ENCODE measurements at places on chromosomes 6 and 20.

- no peak overlapping the region for H3K4me3 ChIP-seq
- no peak for DNase-seq
- no peak overlapping the region for H3K27ac ChIP-seq
- H3K36me3 ChIP-seq = no peaks in the 10 kb centered on the region
- no peaks in the 10 kb centered on the region for H3K27me3 ChIP-seq
These were observed 3.8 kb upstream of the WFDC12 start for GRCh38 chr20:45128099-45128498.

DNA sequence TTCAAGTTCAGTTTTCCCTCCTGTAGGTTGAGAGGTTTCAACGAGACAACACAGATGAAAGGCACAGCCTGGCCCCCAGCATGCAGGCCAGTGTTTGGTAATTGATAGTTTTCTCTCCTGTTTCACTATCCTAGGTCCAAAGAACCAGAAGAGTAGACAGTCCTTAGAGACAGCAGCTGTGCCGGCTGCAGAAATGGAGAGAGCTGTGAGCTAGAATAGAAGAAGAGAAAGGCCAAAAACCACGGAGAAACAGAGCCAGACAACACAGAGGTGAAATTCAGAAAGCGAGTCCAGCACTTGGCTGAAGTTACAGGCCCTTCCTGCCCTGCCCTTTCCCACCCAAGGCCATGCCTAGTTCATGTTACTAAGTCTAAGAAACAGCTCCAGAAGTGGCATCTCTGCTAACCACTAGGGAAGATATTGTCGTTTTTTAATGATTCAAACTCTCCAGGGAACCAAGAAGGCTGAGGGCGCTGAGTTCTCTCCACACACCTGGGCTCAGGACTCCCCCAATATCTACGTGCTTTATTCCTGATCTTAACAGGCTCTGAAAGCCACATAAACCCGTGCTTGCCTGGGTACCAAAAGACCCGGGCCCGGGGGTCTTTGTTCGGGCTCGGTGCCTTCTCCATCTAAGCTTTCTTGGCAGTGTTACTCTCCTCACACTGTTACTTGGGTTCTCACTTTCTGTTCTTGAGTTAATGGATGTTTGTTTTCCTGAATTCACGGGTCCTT is 16.5 kb upstream of the RBPJL start:
- DNase-seq = no peak
- H3K27ac ChIP-seq = no peak overlapping the region
- H3K36me3 ChIP-seq = no peaks in the 10 kb centered on the region
- peaks cover 5% of the 10 kb centered on the region for H3K4me1 ChIP-seq

DNA sequence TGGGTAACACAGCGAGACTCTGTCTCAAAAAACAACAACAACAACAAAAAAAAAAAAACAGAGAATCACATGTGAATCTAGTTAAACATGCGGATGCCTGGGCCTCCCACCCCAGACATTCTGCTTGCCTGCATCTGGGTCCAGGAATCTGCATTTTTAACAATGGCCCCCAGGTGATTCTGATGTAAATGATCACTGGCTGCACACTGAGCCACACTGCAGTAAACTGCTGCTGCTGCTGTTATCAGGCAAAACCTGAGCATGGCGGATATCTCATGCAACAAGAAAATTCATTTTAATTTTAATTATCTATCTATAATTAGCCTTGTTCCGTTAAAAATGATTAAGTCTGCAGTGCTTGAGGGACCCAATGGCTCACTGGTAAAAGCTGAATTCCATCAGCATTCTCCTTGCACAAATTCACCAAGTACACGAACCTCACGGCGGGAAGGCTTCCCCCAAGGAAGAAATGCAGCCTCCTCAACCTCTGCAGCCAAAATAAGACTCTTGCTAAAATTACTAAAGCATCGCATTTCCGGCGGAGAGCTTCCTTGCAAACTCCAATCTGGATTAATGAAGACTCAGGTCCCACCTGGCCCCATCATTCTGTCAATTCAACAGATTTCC is 81.6 kb upstream of the SNX9 start:
- DNase-seq = no peak
- H3K27me3 ChIP-seq = no peaks in the 10 kb centered on the region
- no peaks in the 10 kb centered on the region for H3K4me1 ChIP-seq
- H3K36me3 ChIP-seq = no peaks in the 10 kb centered on the region

DNA sequence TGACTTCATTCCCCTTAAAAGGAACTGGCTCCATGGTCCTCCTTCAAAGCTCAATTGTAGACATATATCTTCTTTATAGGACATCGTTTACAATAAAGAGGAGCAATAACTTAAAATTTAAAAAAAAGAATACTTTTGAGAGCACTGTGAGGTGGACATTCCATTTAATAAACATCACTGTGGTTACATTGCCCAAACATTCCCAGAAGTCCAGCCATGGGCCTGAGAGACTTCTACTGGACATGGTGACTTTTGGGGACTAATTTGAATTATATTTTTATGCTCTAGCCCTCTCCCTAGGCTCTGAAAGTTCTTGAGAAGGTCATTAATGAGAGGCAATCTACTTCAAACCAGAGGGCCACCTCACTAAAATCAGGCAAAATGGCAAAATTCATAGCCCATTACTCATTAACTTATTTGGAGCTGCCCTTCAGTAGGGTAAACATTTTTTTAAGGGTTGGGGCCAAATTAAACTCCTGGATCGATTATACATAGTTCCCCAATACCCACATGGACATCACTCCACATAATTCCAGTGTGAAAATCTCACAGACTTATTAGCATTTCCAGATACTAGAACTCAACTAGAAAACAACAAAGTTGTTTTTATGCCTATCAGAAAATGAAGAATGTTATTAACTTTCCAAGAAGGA is 17.1 kb downstream of the ISM1 start:
- H3K4me1 ChIP-seq = no peaks in the 10 kb centered on the region
- no peaks in the 10 kb centered on the region for H3K36me3 ChIP-seq
- no peak overlapping the region for H3K27ac ChIP-seq
- no peaks in the 10 kb centered on the region for H3K27me3 ChIP-seq

DNA sequence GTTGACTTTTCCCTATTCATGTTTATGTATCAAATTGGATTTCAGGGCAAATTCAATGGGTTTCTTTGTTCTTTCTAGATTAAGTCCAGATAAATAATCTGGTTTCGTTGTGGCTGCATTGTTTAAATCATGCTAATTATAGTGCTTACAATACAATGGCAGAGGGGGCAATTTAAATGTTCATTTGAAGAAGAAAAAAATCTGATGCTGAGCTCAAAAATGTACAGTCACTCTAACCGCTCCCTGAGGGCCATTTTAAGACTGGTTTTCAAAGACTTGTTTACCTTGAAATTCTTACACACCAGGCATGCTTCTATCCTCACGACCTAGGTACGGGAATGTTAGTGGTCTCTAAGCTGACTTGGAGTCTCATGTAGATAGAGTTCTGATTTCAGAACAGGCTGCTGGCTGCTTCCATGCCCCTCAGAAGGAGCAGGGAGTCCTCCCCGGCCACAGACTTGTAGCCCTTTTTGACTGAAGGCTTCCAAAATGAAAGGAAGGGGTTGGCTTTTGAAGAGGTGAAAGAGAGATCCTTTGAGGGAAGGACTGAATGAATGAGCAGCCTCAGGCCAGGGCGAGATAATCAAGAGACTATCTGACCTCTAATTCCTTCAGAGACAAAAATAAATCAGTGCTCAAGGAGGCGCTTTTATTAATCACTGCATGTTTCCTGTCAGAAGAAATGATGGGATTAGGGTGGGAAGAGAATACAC is 86.1 kb upstream of the ZNF217 start:
- peaks cover 26% of the 10 kb centered on the region for H3K4me1 ChIP-seq
- H3K4me3 ChIP-seq = no peak overlapping the region
- DNase-seq = no peak
- H3K27me3 ChIP-seq = no peaks in the 10 kb centered on the region

DNA sequence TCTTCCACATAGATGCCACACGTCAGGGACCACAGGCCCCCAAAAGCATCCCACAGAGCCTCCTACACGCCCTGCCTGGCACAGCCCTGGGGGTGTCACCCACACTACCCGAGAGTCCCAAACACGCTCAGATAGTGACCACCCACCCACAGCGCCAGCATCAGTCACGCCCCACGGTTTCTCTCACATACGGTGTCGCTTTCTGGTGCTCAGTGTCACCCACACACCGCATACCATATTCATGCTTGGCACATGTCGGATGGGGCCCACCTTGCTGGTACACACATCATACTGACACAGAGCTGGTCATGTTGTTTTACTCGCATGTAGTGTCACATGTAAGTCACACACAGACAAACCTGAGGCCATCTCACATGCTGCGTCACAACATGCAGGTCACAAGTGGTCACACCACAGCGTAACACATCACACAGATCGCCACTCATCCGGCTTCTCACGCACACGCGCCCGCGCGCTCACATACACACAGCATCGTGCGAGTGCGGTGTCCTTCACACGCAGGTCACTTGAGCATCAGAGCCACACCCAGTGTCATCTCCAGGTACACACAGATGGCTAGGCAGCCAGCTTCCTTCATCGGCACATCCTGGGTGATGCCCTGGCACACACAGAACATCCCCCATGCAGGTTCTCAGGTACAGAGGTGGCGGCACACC is 3.4 kb downstream of the TEAD3 start:
- H3K36me3 ChIP-seq = no peaks in the 10 kb centered on the region
- no peak for DNase-seq
- H3K27ac ChIP-seq = no peak overlapping the region

DNA sequence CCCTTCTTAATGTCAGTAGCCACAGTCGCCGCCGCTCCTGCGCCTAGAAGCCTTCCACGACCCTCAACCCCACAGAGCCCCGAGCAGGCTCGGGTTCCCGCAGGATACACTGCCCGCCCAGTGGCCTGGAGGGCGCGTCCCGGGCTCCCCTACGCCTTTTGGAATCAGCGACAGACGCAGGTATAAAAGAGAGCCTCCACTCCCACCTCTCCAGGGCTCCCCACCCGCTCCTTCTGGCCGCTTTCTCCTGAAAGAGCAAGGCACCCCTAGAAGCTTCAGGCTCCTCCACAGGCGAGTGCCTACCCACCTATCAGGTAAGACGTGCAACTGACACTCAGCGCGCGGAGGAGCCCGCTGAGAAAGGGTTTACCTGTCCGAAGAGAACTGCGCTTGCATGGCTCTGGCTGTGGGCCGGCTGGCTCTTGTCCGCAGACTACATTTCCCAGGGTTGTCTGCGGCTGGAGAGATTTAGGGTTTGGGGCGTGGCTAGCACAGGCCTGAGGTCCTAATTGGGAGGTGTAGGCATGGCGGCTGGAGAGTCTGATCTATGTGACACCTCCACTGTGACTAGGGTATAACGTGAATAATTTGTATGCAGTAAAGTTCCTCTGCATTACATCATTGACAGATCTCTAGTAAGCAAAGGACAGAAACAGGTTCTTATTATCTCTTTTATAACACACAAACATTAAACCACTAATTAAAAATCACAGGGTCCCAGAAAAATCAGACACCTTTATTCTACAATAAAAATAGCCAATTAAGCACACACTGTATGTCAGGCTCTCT is 13.5 kb upstream of the ZNF391 start:
- peak overlapping the region; percentile 61 for H3K4me3 ChIP-seq
- H3K27ac ChIP-seq = peak overlapping the region; percentile 53
- peaks cover 17% of the 10 kb centered on the region for H3K4me1 ChIP-seq
- H3K27me3 ChIP-seq = no peaks in the 10 kb centered on the region

- no peaks in the 10 kb centered on the region for H3K27me3 ChIP-seq
- no peak overlapping the region for H3K4me3 ChIP-seq
- no peak for DNase-seq
- no peaks in the 10 kb centered on the region for H3K4me1 ChIP-seq
- H3K36me3 ChIP-seq = no peaks in the 10 kb centered on the region
These were observed 139.0 kb upstream of the JAG1 start for GRCh38 chr20:10812759-10813327.

GRCh38 chr20:38065764-38066375 is 32.3 kb downstream of the RPRD1B start:
- no peaks in the 10 kb centered on the region for H3K4me1 ChIP-seq
- H3K27ac ChIP-seq = no peak overlapping the region
- DNase-seq = no peak
- no peak overlapping the region for H3K4me3 ChIP-seq
- peaks cover 60% of the 10 kb centered on the region for H3K36me3 ChIP-seq

GRCh38 chr6:10402648-10403311 is 12.1 kb downstream of the TFAP2A start:
- H3K27me3 ChIP-seq = peaks cover 13% of the 10 kb centered on the region
- no peak overlapping the region for H3K4me3 ChIP-seq
- no peaks in the 10 kb centered on the region for H3K36me3 ChIP-seq

GRCh38 chr6:95690328-95690727 is 113.0 kb downstream of the MANEA start:
- no peak overlapping the region for H3K27ac ChIP-seq
- H3K27me3 ChIP-seq = no peaks in the 10 kb centered on the region
- H3K4me1 ChIP-seq = no peaks in the 10 kb centered on the region
- no peak for DNase-seq

DNA sequence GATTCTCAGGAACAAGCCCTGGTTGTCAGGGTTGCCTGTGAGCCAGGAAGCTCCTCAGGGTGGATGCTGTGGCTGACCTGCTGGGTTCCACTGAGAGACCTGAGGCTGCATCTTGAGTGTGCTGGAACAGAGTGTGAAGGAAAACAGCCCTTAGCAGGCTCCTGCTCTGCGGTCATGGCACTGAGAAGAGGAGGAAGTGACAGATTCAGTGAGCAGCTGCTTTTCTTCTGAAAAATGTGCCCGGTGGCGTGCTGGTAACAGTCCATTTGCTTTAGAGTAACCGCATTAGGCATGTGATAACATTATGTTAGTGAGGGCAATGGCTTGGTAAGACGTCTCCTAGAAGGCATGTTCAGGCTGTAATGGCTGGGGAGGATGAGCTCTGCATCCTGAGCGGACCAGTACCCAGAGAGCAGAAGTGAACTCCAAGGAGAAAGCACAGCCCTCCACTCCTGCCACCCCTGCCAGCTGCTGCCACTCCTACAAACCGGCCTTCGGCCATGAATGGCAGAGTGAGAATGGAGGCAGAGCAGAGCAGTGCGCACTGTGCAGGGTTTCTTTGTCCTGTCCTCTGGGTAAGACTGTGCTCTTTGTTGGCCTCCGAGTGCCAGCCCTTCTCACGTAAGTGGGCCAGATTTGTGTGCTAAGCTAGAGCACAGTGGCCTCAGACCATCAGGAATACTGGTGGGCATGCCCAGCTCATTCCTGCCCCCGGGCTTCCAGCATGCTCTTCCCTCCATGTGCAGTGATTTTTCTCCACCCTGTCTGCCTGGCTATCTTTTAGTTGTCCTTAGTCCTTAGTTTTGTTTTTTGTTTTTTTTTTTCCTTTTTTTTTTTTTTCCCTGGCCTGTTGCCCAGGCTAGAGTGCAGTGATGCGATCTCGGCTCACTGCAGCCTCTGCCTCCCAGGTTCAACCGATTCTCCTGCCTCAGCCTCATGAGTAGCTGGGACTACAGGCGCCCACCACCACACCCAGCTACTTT is 98.1 kb upstream of the VSTM2L start:
- no peak overlapping the region for H3K27ac ChIP-seq
- no peak overlapping the region for H3K4me3 ChIP-seq
- no peak for DNase-seq
- no peaks in the 10 kb centered on the region for H3K4me1 ChIP-seq

GRCh38 chr20:32285082-32285620 is 7.7 kb downstream of the KIF3B start:
- DNase-seq = no peak
- peaks cover 29% of the 10 kb centered on the region for H3K4me1 ChIP-seq
- H3K27me3 ChIP-seq = no peaks in the 10 kb centered on the region
- no peak overlapping the region for H3K4me3 ChIP-seq
- H3K27ac ChIP-seq = peak overlapping the region; percentile 57
- no peaks in the 10 kb centered on the region for H3K36me3 ChIP-seq
